ENCODE measurements at places on chromosomes 5 and 9. TPM values are rescaled to one million over a fixed set of nuclear protein-coding genes. Genes with fewer than 3 reads are reported as not detected.

Gene GLRA1
- polyA plus RNA-seq, result not detected

Gene TEX10
- 20.9 TPM for polyA plus RNA-seq

Gene CSF1R
- 0.56 TPM for polyA plus RNA-seq

Gene TXNDC8
- not detected for polyA plus RNA-seq

Gene ENTREP1
- not detected for polyA plus RNA-seq

Gene NRG2
- polyA plus RNA-seq, result 0.05 TPM

Gene OSMR
- 37.1 TPM for polyA plus RNA-seq

Gene HMMR
- 16.8 TPM for polyA plus RNA-seq

Gene FYB1
- polyA plus RNA-seq, result 0.11 TPM

Gene EIF4EBP3
- 14.5 TPM for polyA plus RNA-seq

Gene CDKN2B
- 8.9 TPM for polyA plus RNA-seq

Data from GM23248 (cell line).